ENCODE measurements at places on chromosomes 2 and 18.

DNA sequence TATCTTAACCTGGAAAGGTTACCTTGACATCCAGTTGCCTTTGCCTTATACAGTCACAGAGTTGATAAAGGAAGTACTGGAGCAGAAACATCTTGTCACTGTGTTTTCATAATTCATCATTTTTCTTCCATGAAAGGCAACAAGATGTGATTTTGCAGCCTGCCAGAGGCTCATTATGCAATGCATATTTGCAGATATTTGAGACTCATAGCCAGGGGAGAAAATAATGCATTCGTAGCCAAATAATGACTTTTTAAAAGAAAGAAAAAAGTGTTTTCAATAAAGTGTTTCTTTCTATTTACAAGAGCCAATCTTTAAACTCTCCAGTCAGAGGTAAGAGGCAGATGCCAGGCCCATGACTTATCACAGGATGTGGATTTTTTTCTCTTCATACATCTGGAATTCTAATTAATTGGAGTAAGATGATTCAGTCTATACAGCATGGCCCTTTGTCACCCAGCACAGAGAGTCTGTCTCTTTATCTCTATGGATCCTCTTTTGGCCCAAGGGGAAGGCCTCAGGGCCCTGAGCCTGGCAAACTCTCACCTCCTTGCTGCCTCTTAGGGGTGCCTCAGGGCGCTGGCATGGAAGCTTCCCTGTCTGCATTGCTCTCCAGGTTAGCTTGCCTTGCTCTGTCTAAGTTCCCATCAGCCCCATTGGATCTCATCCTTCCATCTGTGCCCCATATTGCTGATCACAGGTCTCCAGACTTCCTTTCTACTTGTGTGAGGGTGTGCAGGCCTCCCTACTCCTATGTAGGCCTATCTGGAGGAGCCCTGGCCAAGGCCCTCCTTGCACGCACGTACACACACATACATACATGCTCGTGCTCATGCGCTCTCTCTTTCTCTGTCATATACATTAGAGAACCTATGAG lies 247.7 kb downstream of the TPGS2 start:
- DNase-seq, result no peak

DNA sequence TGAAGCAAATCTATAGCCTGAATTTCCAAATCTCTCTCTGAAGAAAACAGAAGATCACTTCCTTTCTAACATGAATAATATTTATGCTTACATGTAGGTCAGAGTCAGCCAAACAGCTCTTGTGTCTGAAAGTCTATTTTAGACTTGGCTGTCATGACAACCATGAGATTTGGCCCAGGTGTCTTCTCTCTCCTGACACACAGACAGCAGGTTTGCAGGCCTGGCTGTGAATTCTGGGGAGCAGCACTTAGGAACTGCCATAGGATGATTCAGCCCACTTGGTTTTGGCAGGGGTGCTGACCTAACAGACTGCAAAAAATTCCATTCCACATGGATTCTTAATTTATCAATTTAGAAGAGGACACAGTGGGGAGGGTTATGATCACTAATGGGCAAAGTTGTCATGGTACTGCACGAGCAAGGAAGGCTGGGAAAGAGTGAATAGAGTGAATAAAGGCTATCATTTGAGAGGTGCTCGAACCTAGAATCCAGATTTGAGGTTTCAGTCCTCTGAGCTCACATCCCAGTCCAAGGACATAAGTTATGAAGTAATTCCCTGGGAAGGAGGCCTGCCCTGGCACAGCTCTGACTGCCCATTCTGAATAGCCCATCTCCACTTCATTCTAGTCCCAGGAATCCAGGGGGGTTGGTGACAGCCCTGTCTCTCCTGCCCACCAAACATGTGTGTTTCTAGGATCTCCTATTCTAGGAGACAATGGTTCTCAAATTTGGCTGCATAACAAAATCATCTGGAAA lies 453.9 kb upstream of the TRIB2 start:
- DNase-seq, result no peak

DNA sequence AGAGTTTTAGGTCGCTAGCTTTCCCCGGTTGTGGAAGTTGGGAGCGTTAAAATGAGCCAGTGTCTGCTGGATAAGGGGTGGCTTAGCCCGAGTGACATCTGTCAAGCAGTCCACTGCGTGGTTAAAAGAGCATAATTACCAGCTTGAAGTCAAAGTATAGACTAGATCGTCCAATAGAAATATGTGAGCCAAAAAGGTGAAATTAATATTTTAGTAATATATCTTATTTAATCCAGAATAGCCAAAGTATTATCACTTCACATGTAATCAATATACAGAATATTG lies 654 bp downstream of the COMMD1 start:
- no peak for DNase-seq

DNA sequence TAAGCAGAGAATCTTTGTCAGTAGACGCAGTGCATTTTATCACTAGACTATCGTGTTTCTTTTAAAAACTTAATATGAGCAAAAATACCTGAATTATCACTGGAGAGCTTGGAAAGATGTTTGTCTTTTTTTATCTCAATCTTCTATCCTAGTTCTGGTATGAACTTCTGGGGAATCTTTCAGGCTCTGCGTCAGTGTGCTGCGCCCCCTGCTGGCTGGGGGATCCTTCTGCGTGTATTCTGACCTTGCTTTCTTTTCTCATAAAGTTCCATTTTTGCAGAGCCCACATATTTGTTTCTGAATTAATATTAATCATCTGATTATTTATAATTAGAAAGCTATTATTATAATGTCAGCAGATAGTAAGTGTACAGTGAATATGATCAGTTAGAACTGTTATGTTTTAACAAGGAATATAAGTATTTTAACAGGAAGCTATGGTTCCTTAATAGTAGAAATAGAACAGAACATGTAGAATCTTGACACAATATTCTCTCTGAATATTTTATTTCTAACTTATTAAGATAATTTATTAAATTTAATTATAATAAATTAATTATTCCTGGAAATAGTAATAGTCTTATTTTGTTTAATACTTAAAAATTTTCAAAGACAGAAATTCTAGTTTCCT lies 945.0 kb upstream of the CRIM1 start:
- peak; percentile 25 for DNase-seq

DNA sequence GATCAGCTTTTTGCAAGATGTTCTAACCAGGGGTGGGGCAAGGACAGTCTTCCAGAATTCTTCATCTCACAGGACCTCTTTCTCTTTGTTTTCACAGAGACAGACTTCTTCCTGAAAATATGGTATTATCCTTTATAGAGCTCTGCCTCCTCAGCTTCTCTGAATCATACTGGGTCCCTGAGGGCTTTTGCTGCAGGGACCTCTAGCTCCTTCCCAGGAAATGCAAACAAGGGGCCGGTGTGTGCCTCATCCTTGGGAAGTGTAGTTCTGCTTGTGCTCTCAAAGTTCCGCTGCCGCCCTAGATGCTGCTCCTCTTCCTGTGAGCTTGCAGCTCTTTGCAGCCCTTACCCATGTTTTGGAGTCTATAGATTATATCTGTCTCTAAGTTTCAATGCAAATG lies 99.5 kb upstream of the NPAS2 start:
- no peak for DNase-seq

DNA sequence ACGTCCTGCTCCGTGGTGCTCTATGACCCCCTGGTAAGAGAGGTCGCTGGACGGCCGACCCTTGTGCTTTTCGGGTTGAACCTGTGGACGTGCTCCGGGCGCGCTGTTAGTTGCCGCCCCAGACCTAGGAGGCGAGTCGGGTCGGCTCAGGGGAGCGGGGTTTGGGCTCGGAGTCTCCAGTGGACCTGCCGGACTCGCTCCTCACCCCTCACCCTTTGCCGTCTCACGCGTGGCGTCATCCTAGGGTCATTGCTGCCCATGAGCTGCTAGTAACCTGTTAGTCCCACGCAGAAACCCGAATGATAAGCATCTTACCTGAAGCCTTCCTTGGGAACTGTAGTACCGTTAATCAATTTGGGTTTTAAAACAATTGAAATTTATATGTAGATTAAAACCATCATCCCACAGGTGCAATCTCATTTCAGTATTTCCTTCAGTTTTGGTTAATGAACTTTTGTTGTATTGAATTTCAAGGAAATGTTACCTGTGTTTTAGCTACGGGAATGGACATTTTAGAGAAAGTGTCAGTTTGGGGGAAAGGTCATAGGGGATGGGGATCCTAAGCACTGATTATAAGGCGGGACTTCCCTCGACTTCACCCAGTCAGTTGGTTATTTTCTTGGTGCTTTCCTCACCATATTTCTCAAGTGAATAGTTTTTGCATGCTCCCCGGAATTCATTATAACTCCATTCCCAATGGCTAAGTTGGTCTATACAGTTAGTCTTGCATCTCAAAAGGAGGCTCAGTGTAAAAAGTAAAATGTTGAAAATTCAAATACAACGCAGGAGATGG lies 536 bp downstream of the ELP2 start:
- DNase-seq, result no peak

- no peak for DNase-seq
These were observed 142.6 kb downstream of the TFCP2L1 start for GRCh38 chr2:121142452-121142851.

DNA sequence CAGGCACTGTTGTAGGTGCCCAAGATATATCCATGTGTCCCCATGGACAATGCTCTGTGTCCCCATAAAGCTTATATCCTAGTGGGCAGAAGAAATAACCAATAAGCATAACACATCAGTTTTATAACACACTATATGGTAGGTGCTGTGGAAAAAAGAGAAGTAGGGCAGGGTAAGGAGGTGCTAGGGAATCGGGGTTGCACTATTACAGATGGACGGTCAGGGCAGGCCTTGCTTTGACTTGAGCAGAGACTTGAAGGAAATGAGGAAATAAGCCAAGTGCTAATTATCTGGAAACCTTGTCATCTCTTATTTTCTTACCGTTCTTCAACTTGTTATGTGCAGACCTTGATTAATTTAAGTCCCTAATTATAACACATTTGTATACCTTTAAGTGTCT lies 82.0 kb downstream of the PHLPP1 start:
- no peak for DNase-seq

- DNase-seq, result no peak
These were observed 36.6 kb downstream of the UPP2 start for GRCh38 chr2:158138255-158138654.

GRCh38 chr2:103809415-103809814 lies 1044.5 kb upstream of the POU3F3 start:
- DNase-seq, result no peak

DNA sequence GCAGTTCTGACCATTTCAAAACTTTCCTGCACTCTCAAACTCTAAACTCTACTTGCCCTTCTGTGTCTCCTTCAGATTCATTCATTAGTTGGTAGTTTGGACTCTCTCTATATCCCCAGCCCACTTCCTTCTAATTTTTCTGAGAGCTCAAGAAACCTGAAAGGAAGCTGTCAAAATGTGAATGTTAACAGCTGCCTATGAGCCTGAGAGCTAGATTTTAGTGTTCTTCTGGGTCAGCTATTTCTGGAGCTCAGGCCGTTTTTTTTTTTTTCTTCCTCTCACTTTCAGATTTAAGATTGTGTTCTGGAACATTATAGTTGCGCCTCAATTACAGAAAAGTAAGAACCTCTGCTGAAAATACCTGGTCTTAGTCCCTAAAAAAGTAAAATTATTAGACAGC lies 73.1 kb downstream of the RTN4 start:
- DNase-seq, result no peak

GRCh38 chr2:78978340-78978739 lies 47.2 kb upstream of the REG3G start:
- DNase-seq, result no peak

DNA sequence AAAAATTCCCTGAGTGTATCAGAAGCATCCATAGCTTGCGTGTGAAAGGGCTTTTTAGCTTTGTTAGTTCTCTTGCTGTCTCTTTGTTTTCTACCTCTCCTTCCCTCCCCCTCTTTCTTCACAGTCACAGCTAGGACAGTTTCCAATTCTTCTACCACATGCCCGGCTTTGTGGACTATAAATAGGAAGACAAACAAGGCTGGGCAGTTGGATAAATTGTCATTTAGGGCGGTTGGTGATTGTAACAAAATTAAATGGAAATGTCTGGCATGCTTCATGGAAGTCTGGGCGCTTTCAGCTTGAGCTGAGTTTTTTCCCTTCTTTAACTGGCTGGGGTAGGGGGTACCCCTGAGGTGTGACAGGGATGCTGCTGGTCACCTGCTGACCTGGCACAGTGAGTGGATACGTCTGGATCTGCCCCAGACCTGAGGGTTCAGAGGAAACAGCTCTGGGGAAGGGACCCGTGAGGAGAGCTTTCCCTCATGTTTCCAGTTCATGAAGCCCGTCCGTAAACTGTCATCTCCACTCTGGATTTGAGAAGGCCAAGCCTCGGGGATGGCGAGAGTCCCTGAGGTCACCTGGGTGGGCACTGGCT lies 29.0 kb upstream of the GIGYF2 start:
- DNase-seq, result no peak

DNA sequence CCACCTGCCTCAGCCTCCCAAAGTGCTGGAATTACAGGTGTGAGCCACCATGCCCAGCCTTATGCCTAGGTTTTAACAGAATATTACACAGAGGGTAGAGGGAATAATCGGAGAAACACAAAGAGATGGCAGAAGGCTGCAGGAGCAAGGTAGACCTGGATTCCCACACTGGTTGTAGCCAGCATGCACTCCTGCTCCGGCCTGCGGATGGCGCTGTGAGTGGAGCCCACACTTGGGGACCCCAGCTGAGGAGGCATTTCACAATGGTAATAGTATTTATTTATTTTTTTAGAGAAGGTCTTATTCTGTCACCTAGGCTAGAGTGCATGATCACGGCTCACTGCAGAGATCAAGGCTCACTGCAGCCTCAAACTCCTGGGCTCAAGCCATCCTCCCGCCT lies 38.8 kb upstream of the DARS1 start:
- DNase-seq, result no peak

- DNase-seq, result no peak
These were observed 1.3 kb downstream of the MRPL33 start for GRCh38 chr2:27772804-27773203.

DNA sequence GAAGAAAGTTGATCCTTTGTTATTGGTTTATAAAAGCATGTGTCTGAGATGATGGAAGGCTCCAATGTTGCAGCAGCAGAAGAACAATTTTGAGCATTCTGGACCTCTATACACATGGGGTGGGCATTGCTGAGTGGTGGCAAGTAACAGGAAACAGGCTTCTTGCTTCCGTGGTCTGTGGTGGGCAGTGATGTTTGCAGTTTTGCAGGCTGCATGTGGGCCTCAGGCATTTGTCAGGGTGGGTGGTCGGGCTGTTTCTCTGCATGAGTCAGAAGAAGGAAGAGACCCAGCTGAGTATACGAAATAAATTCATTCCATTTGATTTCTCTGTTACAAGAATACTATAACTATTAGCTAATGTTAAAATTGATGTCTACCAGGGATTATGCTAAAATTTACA lies 239.5 kb upstream of the COL3A1 start:
- no peak for DNase-seq

GRCh38 chr2:215573496-215573895 lies 137.6 kb upstream of the FN1 start:
- no peak for DNase-seq

- no peak for DNase-seq
These were observed 526 bp downstream of the COX7A2L start for GRCh38 chr2:42360493-42360889.
